ENCODE measurements at places on chromosomes 1 and 21. TPM values are rescaled to one million over a fixed set of nuclear protein-coding genes. Genes with fewer than 3 reads are reported as not detected.

TENT5C gene
- polyA plus RNA-seq = 2.9 TPM

DCST2 gene
- polyA plus RNA-seq = 2.5 TPM

CLEC20A gene
- 0.30 TPM for polyA plus RNA-seq

IL20 gene
- not detected for polyA plus RNA-seq

ATP1A2 gene
- polyA plus RNA-seq = 5.8 TPM

Data from left kidney (tissue), 8 donors.